Stimulated activated CD4-positive, alpha-beta T cell treated with anti-CD3 and anti-CD28 coated beads, Interleukin-15, amount 100 ng/mL, for 48 hours (primary cell): ENCODE measurements at places on chromosomes 1 and 21.

- DNase-seq: no peak
Measured at GRCh38 chr1:210496063-210496462, 167.4 kb downstream of the HHAT start.

GRCh38 chr1:90675161-90675847, 41.8 kb downstream of the BARHL2 start:
- no peak for DNase-seq

GRCh38 chr1:244294599-244295224, 157.0 kb downstream of the ADSS2 start:
- no peak for DNase-seq

DNA sequence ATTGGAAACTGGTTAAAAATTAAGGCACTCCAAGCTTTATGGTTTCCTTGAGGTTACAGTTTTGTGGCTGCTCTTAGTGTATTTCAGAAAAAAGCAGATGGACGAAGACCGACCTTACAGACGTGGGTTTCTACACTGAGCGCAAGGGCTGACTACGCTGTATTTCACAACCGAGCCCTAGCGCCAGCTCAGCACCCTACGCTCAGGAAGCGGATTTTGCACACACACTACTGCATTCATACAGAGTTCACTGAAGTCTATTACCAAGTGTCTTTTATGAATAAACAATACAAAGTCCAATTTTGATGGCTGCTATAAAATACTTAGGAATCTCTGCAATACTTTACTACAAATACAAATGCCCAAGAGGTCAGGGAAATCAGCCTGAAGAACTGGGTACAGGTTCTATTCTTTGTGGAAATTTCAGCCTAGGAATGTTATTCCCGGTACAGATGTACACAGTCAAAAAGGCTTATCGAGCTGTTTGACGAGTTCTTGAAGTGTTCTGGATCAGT, 23.8 kb downstream of the PTTG1IP start:
- DNase-seq: no peak
